Small intestine (tissue), 16 donors: ENCODE measurements at places on chromosomes 12 and 14. TPM values are rescaled to one million over a fixed set of nuclear protein-coding genes. Genes with fewer than 3 reads are reported as not detected.

RASAL1 gene
- 0.55 TPM for polyA plus RNA-seq

CABP1 gene
- not detected for polyA plus RNA-seq

ETV6 gene
- polyA plus RNA-seq = 5.1 TPM

PLEKHG3 gene
- polyA plus RNA-seq = 47.0 TPM

PTPN6 gene
- 37.4 TPM for polyA plus RNA-seq

WDHD1 gene
- 0.54 TPM for polyA plus RNA-seq

KRT2 gene
- 2.2 TPM for polyA plus RNA-seq

METTL3 gene
- 12.3 TPM for polyA plus RNA-seq

DIO2 gene
- polyA plus RNA-seq = 0.07 TPM

OVCH1 gene
- polyA plus RNA-seq = 0.24 TPM

RND1 gene
- polyA plus RNA-seq = 1.3 TPM

SMCO2 gene
- not detected for polyA plus RNA-seq

CAPZA3 gene
- not detected for polyA plus RNA-seq

SLC38A4 gene
- polyA plus RNA-seq = not detected

CACNA1C gene
- 2.4 TPM for polyA plus RNA-seq

NTN4 gene
- 45.7 TPM for polyA plus RNA-seq

KRT77 gene
- polyA plus RNA-seq = not detected

KCNH3 gene
- polyA plus RNA-seq = 0.22 TPM

KRT75 gene
- polyA plus RNA-seq = not detected

CFAP251 gene
- 0.67 TPM for polyA plus RNA-seq

FAM90A1 gene
- polyA plus RNA-seq = 0.65 TPM

TMCC3 gene
- polyA plus RNA-seq = 8.6 TPM

GUCY2C gene
- 105 TPM for polyA plus RNA-seq

LIN7A gene
- polyA plus RNA-seq = 0.27 TPM

PYGL gene
- polyA plus RNA-seq = 7.0 TPM

DCAF4 gene
- polyA plus RNA-seq = 4.6 TPM

PPFIA2 gene
- polyA plus RNA-seq = 2.6 TPM

TIGAR gene
- 10.1 TPM for polyA plus RNA-seq

HOXC13 gene
- polyA plus RNA-seq = not detected

GLS2 gene
- 1.1 TPM for polyA plus RNA-seq

LRCOL1 gene
- polyA plus RNA-seq = 0.21 TPM

CLEC1B gene
- not detected for polyA plus RNA-seq

KLHDC1 gene
- 4.0 TPM for polyA plus RNA-seq

TAS2R42 gene
- polyA plus RNA-seq = 0.04 TPM

FGD6 gene
- 11.4 TPM for polyA plus RNA-seq

KLRC3 gene
- polyA plus RNA-seq = not detected

ST8SIA1 gene
- polyA plus RNA-seq = not detected

SIX1 gene
- 0.18 TPM for polyA plus RNA-seq

IGF1 gene
- 8.0 TPM for polyA plus RNA-seq

KRT72 gene
- polyA plus RNA-seq = 9.8 TPM

LMNTD1 gene
- polyA plus RNA-seq = not detected

KCNC2 gene
- 0.12 TPM for polyA plus RNA-seq

TOMM20L gene
- polyA plus RNA-seq = not detected

CCDC197 gene
- not detected for polyA plus RNA-seq

CLEC4C gene
- polyA plus RNA-seq = 0.07 TPM

PGF gene
- 3.2 TPM for polyA plus RNA-seq

SRRM4 gene
- not detected for polyA plus RNA-seq

SMAGP gene
- polyA plus RNA-seq = 22.2 TPM

DAO gene
- polyA plus RNA-seq = not detected

FANCM gene
- polyA plus RNA-seq = 4.4 TPM

PIP4K2C gene
- 16.1 TPM for polyA plus RNA-seq

CHGA gene
- 32.4 TPM for polyA plus RNA-seq

SERPINA3 gene
- 3.4 TPM for polyA plus RNA-seq

KCNH5 gene
- 0.01 TPM for polyA plus RNA-seq

TCL1B gene
- polyA plus RNA-seq = not detected
